ENCODE measurements at places on chromosomes 4 and X. TPM values are rescaled to one million over a fixed set of nuclear protein-coding genes. Genes with fewer than 3 reads are reported as not detected.

Gene CTPS2
- 11.8 TPM for total RNA-seq

Gene RNF4
- 36.9 TPM for total RNA-seq

Gene CD38
- 3.6 TPM for total RNA-seq

Gene UGT2B11
- total RNA-seq = not detected

Data from dermis microvascular lymphatic vessel endothelial cell (primary cell).